ENCODE measurements at places on chromosomes 16 and 17.

DNA sequence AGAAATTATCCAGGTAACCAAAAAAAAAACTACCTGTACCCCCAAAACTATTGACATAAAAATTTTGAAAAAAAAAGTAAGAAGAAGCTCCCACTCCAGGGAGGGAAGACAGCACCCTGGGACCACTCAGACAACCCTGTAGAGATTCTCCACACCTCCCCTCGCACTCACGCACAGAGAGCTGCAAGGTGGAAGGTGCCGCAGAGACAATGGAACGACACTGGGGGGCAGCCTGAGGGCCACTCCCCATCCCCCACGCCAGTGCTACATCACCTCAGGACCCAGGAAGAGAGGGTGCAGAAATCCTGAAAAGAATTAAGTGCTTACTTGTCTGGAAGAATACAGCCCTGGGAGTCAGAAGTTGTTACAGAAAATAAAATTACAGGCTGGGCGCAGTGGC is 5.2 kb upstream of the CD79B start:
- DNase-seq: no peak

GRCh38 chr17:57995076-57995956 is 7.3 kb upstream of the VEZF1 start:
- DNase-seq: no peak

GRCh38 chr16:4676831-4677230 is 16.5 kb upstream of the NUDT16L1 start:
- DNase-seq: no peak

DNA sequence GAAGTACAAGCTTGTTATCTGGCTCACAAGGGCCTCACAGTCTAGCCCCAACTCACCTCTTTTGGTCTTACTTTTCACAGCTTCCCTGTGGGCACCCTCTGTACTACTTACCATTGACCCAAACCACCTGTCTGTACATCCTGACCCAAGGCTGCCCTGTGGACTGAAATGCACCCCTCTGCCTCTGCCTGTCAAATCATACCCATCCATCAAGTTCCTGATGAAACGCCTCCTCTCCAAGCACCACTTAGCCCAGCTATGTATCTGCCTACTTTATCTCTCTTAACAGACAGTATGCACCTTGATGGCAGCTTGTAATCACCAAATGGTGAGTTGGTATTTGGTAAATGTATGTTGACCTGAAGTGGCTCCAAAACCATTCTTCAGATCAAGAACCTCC is 7.5 kb upstream of the MAP3K14 start:
- DNase-seq: no peak

GRCh38 chr17:59746849-59747445 is 39.5 kb downstream of the VMP1 start:
- DNase-seq: no peak

DNA sequence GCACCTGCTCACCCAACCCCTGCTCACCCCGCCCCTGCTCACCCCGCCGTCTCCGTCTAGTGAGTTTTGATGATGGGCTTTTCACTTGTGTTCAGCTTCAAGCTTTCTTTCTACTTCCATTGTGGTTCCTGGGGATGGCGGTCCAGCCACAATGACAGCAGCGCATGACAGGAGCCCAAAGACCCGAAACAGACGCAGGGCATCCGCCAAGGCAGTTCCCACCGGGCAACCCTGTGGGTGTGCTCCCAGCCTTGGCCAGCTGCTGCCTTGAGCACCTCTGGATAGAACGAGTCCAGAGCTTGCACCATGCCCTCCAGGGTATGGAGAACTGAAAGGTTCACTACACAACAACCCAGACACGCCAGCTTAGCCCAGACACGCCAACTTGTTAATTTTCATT is 92.9 kb upstream of the CHMP6 start:
- no peak for DNase-seq

GRCh38 chr16:85385463-85386331 is 227.4 kb upstream of the GSE1 start:
- DNase-seq: no peak

DNA sequence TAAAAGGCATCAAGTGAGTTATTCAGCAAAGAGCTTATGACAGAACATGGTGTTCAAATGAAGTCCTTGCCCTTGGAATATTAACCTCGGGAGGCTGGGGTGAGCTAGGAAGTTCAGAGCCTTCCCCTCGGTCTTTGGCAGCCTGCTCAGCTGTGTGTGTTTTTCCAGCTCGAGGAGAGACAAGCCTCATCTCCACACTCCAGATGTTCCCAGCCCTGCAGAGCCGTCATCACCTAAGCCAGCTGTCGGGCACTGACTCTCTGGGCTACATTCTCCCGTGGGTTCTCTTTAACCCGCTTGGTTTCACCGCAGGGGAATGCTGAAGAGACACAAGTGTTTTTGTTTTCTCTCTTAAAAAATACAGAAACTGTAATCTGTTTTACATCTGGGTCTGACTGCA is 47.1 kb downstream of the IRX3 start:
- DNase-seq: no peak
